Right hindlimb (tissue), 1 donor: ENCODE measurements at places on chromosomes 7 and 10.

DNA sequence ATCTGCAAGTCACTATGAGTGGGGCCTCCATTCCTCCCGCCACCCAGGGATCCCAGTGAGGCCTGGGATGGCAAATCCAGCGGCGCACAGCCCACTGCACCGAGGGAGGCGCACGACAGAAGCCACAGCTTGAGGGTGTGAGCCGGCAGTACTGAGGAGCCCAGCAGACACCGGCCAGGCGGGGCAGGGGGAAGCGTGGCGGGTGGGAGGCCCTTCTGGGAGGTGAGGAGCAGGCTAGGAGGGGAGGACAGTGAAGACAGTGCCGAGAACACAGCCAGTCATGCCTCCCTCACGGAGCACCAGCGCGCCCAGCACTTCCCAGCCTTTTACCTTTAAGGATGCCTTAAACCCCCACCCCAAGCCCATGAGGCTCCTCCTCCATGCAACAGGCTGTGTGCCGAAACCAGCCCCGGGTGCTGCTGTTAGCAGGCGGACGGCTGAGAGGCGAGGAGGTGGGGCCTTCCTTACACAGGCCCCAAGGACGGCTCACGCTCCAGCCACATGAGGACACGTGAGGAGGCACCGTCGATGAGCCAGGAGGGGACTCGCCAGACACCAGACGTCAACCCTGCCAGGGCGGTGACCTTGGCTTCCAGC, 258.5 kb downstream of the PTPRN2 start:
- DNase-seq, result no peak

GRCh38 chr7:158442260-158442659, 145.4 kb downstream of the PTPRN2 start:
- DNase-seq, result no peak

GRCh38 chr7:7704867-7705266, 13.5 kb downstream of the RPA3 start:
- DNase-seq, result no peak

DNA sequence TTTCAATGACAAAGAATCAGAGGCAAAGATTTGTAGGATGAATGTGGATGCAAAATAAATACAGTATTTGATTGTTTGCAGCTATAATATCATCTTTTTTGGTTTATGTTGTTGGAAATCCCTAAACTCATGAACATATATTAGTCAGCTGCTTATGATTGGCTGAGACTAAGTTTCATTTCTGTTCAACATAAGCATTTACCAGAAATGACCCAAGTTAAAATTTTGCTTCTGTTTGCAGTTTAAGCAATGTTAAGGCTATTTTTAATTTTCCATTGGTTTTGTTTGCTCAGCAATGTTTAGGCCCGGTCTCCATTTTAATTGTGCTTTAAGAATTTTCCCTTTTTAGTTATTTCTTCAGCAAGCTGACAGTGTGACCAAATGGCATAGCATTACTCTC, 22.0 kb downstream of the GIMAP6 start:
- no peak for DNase-seq

- no peak for DNase-seq
Measured at GRCh38 chr10:75136346-75136745, 24.9 kb downstream of the SAMD8 start.

DNA sequence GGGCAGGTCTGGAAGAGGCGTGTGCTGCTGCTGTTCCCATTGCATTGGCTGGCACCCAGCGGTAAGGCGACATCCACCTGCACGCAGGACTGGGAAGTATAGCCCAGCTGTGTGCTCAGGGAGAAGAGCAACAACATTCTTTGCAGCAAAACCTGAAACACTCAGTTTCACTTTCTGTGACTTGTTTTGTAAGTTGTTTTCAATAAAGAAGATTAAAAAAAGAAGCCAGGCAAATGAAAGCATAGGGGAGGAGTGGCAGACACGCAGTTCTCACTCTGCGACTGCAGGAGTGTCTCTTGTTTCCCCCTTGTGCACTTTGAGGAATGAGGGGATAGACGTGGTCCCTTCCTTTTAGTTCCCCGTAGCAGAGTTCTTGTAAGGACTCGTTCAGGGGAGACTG, 5.8 kb downstream of the FBH1 start:
- no peak for DNase-seq

DNA sequence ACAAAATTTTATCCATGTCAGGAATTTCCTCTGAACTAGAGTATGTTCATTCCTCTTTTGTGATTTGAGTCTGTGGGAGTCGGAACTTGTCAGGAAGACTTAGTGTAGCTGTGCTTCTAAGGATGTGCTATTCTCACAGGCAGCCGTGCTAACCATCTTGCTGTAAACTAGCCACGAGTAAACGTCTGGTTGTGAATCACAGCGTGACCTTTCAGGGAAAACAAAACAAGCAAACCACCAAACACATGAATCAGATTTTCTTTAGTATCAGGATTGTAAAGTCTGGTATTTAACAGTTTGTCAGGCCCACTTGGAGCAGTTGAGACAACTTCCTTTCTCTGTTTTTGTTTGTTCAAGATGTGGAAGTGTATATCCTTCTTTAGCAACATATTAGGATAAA, 32.0 kb downstream of the AUTS2 start:
- no peak for DNase-seq

- no peak for DNase-seq
Measured at GRCh38 chr7:128735436-128735835, 3.7 kb upstream of the CALU start.

GRCh38 chr7:92794831-92795230, 41.5 kb downstream of the CDK6 start:
- no peak for DNase-seq

DNA sequence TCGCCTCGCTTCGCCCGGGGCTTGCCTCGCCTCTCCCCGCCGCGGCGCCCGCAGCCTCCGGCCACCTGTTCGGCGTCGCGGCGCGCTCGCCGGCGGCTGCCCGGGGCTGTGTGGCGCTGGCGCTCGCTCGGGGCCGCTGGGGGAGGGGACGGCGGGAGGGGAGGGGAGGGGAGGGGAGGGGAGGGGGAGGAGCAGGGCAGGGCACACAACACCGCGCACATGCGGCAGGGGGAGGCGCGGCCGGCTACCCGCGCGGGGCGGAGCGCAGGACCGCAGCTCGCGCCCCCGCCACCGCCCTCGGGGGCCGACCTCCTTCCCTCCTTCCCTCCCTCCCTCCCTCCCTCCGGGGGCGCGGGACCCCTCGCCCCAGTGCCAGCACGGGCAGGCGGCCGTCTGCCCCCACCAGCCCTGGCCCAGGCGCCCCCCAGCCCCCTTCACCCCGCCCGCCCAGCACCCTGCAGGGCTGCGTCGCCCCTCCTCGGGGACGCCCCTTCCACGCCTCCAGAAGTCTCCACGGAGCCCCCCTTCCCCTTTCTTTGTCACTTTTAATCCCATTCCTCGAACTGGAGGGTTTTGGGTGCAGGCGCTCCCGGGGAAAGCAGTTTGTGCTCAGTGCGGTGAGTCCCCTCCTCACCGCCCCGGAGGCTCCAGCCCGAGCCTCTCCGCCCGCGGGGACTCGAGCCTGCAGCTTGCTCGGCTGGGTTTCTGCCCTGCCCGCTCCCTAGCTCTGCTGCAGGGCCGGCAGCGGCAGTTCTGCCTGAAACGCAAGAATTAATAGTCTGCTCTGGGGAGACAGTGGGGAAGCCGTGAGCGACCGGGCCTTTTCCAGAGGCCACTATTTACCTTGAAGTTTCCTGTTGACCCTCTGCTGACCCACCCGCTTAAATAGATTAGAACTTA, at the start of gene PARD3:
Gene PARD3, minus strand, starts transcription at position 112 of the 900 bp plus-strand sequence. CDS start 301 bp downstream, outside the sequence.
- peak; percentile 87 for DNase-seq
